ENCODE measurements at places on chromosomes 1 and 21.

- DNase-seq = no peak
Observed at GRCh38 chr1:204356997-204357396, 2.7 kb downstream of the PLEKHA6 start.

- no peak for DNase-seq
Observed at GRCh38 chr1:222894331-222894730, 79.5 kb downstream of the DISP1 start.

GRCh38 chr1:119799599-119800177 lies 11.6 kb downstream of the REG4 start:
- DNase-seq = no peak

- DNase-seq = no peak
Observed at GRCh38 chr1:15650433-15650832, 33.2 kb downstream of the DDI2 start.

GRCh38 chr1:96996001-96996400 lies 274.4 kb downstream of the PTBP2 start:
- no peak for DNase-seq
